ENCODE measurements at places on chromosomes 7 and 10. TPM values are rescaled to one million over a fixed set of nuclear protein-coding genes. Genes with fewer than 3 reads are reported as not detected.

DNA sequence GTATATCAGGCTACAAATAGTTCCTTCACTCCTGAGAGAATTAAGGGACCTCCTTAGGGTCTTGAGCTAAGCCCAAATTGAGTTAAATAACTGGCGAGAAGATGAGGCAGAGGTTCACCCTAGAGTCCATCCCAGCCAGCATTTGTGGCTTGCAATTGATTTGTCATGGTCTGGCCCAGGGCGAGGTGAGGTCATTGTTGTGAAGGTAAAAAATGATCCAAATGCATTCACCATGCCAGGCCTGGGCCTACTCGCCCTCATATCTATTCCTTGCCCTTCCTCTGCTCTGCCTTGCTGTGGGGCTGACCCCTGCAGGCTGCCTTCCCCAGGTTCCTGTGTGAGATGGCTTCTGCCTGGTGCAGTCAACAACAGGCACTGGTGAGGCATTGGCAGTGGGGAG, 207.2 kb downstream of the ZNF365 start:
- no peak for DNase-seq

HPS1 gene
- polyA plus RNA-seq, result 34.4 TPM

RTKN2 gene
- polyA plus RNA-seq, result 0.35 TPM

PCGF5 gene
- polyA plus RNA-seq, result 26.5 TPM

MTERF1 gene
- 22.4 TPM for polyA plus RNA-seq

GRCh38 chr10:63352976-63353375, 112.8 kb downstream of the JMJD1C start:
- DNase-seq, result no peak

CCNY gene
- 44.6 TPM for polyA plus RNA-seq

- no peak for DNase-seq
These were observed 141.4 kb upstream of the BET1 start for GRCh38 chr7:94145602-94146001.

CHRM2 gene
- not detected for polyA plus RNA-seq

DNA sequence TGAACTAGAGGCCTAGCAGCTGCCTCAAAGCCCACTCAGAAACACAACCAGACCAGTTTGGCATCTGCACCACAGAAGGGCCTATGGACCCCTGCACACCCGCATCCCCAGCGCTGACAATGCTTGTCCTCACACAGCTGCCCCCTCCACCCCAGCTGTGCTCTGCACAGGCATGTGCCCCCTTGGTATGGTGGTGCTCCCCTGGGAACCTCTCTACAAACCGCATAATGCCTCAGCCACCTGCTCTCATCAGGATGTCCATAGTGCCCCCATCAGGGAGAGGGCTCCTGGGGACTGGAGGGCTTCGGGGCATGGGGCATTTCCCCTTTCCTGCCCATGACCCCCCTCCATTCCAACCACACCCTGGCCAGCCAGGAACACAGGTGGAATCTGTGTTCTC, 347.5 kb downstream of the GRID1 start:
- no peak for DNase-seq

DNA sequence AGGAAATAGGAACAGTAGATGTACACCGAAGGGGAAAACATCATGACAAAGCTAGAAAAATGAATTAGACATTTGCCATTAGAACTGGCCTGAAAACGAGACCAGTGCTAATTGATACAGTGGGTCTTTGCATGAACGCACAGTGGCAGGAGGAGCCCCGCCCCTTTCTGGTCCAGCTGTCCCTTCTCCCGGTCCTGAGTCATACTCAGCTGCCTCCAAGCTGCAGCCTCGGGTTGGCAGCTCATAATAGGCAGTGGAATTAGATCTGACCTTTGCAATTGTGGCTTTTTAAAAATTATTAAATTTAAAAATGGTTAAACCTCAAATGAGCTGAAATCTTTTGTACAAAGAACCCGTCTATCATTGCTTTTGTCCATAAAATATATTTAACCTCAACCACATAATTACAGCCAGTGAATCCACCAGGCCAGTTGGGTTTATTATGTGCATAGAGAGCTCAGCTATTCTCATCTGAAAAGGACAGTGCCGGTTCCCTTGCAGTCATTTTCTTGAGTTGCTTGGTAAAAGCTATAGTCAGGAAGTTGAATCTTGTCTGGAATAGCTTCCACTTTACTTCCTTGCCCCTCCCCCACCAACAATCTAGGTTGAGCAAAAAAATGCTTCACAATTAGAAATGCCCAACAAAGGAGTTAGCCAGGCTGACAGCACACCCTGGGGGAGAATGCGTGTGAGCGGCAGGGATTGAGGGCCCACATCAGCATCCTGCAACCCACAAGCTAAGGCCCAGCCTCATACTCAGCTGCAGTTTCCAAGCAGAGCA, 147.1 kb downstream of the BUB3 start:
- no peak for DNase-seq

- no peak for DNase-seq
These were observed 418.1 kb downstream of the GFRA1 start for GRCh38 chr10:115854740-115855435.

DNA sequence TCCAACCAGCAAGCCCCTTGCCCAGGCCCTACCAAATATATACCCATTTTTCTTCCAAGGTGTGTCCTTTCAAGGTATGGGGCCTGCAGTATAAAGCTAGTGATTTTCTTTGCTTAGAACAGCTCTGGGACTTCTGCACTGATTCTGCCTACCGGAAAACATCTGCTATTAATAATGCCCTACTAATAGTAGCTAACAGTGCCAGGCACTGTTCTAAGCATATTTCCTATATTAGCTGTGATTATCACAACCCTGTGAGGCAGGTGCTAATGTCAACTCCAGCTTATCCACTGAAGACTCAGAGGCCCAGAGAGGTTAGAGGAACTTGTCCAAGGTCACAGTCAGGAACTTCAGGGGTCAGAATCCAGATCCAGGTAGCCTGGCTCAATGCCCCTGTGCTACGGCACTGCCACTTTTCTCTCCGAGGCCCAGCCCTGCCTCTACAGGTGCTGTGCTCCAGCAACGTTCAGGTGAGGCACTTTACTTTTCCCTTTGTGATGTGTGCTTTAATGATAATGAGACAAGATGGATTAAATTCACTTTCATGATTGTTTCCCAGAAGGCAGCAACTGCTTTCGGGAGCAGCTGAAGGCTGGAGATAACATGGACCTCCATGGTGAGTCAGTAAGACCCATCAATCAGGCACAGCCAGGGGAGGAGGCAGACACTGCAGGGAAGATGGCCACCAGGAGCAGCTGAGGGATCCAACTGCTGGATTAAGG, 26.7 kb downstream of the TAS2R41 start:
- DNase-seq, result peak; percentile 92

LLCFC1 gene
- polyA plus RNA-seq, result not detected

DNA sequence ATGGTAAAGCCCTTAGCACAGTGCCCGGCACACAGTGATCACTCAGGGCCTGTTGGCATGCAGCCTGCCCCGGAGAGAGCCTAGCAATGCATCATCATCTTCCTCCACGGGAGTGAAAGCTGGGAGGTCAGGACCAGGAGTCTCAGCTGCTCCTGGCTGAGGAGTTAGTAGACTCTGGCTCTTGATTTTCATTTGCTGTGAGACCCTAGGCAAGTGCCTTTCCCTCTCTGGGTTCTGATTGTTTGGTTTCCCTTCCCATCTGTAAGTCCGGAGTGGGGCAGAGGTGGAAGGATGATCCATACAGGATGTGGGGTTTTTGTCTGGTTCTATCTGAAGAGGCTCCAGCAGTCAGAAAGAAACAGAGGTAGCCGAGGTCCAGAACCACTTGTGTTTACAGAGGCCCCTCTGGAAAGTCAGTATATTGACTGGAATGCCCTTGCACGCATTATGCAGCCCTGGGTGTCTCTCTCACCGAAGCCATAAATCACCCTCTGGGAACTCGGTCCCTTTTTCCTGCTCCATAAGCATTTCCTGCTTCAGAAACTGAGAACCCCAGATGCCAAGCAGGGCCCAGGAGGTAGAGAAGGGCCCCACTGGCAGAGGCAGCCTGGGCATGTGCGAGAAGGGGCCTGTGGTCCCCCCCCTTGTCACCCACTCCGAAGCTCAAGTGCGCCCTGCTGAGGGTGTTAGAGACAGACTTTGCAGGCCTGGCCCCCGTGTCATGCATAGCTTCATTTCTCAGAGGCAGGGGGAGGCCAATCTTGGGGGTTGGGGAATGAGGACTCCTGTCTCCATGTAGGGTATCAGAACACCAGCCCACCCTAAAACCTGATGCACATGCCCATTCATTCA, 8.5 kb downstream of the UNC5B start:
- DNase-seq, result no peak

SMO gene
- 0.11 TPM for polyA plus RNA-seq

GRCh38 chr7:6016653-6016966, 7.5 kb downstream of the AIMP2 start:
- DNase-seq, result no peak
